Heart right ventricle (tissue), 16 donors: ENCODE measurements at places on chromosomes 6 and 20.

DNA sequence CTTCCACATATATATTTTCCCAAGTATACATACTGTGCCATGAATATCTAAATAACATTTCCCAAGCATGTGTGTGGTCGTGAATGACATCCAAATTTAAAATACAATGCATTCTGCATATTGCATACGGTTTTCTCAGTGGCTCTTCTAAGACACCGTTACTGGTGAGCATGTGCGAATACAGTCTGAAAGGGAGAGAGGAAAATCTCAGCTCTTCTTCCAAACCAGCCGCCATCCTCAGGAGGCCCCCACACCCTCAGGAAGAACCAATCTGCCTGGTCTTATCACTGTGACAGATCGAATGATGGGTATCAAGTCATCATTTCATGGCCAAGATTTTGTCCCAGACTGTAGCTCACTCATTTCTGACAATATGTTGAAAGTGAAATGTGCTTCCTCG lies 50.7 kb downstream of the ADAT2 start:
- DNase-seq = no peak

DNA sequence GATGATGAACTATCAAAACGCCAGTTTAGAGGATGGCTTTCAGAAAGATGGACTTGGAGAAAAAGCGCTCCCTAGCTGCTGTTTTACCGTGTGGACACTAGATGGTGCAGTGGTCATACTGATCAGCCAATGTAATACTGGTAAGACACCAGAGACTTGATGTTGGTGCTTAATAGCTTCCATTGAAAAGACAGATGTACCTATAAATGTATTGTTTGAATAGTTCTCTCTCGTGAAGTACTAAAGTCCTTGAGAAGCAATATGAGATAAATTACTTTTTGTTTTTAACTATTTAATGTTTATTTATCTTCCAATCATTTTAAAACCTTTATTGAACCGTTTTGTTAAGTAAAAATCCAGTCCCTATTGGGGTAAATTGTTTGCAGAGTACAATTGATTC lies 63.9 kb upstream of the FUCA2 start:
- DNase-seq = no peak

- no peak for DNase-seq
Observed at GRCh38 chr20:52738081-52738480, 234.1 kb upstream of the TSHZ2 start.

GRCh38 chr6:3284436-3284876 lies 25.7 kb downstream of the PSMG4 start:
- DNase-seq = no peak

DNA sequence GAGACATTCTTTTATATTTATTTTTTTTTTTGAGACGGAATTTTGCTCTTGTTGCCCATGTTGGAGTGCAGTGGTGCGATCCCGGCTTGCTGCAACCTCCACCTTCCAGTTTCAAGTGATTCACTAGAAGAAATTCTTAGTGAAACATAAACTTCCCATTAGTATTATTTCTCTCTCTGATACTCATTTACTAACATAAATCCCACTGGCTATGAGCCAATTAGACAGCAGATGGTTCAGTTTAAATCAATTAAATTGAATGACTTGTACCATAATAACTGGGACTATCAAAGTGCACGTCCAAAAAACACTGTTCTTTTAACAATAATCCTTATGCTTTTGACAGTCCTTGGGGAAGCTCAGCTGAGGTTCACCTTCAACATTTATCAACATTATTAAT lies 111.2 kb upstream of the PTCHD4 start:
- DNase-seq = no peak
